ENCODE measurements at places on chromosomes 6 and 20.

DNA sequence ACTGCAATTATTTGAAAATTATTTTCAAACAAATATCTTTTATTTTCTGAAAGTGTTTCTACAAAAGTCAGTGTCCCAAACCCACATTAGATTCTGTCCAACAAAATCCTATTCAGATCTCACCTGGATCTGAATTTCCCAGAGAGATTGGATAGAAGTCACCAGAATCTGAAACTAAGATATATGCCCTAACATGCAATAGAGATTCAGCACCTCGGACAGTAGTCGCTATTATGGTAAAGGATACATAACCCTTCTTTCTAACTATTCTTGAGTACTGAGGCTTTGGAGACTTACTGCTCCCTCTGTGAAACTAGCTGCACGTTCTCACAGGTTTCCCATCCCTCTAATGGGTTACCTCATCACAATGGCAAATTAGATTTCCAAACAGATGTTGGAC, 151.4 kb downstream of the ID4 start:
- peak; percentile 17 for DNase-seq

GRCh38 chr6:105894556-105894955, 191.6 kb upstream of the PRDM1 start:
- no peak for DNase-seq

GRCh38 chr6:38436726-38437465, 202.8 kb downstream of the BTBD9 start:
- no peak for DNase-seq

GRCh38 chr6:119626884-119627619, 277.5 kb upstream of the MAN1A1 start:
- no peak for DNase-seq

DNA sequence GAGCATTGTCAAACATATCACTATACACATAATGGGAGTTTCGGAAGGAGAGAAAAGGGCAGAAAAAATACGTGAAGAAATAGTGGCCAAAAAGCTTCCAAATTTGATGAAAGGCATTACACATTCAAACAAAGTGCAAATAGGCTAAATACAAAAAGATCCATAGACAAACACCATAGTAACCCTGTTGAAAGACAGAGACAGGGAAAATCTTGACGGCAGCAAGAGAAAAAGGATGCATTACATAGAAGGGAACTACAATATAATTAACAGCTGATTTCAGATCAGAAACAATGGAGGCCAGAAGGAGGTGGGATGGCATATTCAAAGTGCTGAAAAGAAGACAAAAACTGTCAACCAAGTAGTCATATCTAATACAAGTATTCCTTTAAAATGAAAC, 170.8 kb downstream of the MRPL14 start:
- no peak for DNase-seq

GRCh38 chr6:4169028-4169789, 33.8 kb upstream of the ECI2 start:
- DNase-seq = no peak

- no peak for DNase-seq
Measured at GRCh38 chr6:40674170-40674569, 87.0 kb upstream of the LRFN2 start.

DNA sequence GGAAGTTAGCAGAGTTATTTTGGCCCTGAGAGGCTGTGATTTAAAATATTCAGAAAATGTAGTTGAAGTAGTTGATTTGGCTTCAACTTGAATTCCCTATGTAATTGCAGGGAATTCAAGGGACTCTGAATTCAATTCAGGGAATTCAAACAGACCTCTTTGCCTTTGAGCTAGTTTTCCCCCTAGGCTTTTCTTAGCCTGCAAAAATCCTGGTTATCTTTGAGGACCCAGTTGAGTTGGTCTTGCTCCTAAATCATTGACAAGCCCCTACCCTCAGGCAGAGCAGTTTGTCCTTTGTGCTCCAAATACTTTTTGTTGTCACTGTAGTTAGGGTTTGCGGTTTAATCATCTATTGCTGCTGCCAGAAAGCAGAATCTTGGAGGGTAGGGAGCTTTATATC, 20.4 kb downstream of the GCNT2 start:
- no peak for DNase-seq

DNA sequence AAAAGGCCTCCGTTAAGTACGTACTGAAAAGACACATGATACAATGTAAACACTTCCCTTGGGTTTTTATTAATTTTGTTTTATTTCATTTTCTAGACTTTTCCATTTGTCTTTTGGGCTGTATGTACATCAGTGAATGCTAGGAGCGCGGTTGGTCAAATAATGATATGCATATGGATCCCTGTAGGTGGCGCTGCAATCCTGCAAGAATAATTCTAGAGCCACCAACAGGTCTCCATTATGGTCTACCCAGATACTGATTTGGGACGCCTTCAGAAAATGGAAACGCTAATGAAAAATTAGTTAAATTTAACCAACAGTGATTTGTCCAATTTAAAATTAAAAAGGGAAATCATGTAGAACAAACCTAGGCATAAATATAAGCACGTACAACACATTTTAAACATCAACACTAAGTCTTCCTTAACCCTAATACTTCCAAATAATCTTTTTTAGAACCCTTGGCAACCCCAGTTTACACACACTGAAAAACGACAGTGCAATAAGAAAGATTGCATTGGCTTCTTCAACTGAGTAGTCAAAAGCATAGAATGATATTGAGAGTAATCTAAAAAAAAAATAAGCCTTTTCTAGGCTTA, 433.5 kb downstream of the RFPL4B start:
- DNase-seq = peak; percentile 72

DNA sequence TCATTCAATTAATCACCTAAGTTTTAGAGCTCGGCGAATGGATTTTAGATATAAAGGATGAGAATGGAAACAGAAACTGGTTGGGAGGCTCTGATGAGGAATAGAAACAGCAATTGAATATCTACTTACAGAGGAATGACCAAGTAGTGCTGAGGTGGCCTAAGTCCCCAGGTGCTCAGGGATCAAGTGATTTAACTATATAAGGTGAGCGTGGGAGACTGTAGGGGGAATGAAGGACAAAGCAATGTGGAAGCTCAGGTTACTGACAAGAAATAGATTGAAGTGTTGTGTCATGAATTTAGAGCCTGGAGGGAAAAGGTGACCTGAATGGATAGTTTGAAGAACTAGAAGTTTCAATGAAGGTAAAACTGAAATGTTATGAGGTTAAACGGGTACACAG, 495.4 kb upstream of the SOX4 start:
- DNase-seq = no peak

GRCh38 chr6:40732878-40733277, 145.7 kb upstream of the LRFN2 start:
- no peak for DNase-seq

- no peak for DNase-seq
Measured at GRCh38 chr6:127843582-127843981, 57.3 kb downstream of the THEMIS start.

DNA sequence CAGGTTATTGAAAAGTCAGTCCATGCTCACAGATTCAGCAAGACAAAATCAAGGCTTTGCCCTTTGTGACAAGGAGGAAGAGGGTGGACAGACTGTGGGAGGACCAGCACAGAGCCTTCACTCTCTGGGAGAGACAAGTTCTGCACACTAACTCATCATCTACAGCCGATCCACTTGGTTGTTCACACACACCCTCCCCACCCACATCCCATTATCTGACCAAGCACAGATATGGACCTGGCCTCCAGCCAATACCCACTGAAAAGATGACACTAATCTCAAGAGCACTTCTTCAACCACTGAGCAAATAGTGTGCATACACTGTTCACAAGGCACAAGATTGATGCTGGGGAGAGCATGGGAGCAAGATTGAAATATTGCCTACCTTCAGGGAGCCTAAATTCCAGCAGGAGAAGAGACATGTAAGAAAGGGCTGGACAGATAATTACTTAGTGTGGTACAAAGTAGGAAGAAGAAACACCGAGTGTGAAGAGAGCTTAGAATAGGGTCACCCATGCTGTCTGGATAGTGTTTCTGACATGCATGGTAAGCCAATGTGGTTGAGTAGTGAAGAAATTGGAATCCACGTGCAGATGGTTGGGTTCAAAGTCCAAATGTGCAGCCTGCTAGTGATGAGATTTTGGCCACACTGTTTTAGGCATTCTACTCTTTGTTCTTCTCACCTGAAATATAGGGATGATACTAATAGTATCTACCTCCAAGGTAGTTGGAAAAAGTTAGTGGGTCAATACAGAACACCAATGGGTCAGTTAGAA, 21.7 kb upstream of the IL17A start:
- no peak for DNase-seq

- DNase-seq = no peak
Measured at GRCh38 chr6:129521946-129522345, 188.0 kb downstream of the ARHGAP18 start.

DNA sequence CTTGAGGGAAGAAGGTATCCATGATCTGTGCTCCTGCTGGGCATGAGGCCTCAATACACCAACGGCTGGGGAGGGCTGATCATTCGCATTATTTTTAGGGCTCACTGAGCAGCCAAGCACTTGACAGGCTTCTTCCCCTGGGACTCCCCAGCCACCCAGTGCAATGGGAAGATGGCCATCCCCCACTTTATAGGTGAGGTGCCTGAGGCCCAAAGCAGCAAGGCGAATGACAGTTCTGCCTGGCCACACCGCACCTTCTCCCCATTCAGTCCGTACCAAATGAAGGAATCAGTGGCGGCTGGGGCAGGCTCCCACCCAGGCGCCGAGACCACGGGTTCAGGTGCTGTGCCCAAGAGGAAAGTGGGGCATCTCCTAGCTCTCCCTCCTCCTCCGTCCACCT, 4.4 kb upstream of the FAM209A start:
- no peak for DNase-seq

DNA sequence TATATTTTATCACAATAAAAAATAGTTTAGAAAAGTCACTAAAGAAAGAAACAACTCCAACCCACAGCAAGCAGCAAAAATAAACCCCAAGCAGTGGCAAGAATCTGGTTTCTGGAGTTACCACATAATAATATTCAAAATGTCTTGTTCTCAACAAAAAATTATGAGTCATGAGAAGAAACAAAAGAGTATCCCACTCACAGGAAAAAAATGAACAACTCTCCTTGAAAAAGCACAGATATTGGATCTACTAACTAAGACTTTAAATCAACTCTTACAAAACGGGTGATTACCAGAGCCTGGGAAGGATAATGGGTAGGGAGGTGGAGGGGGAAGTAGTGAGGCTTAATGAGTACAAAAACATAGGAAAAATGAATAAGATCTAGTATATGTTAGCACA, 425.6 kb downstream of the PLCB1 start:
- DNase-seq = no peak

DNA sequence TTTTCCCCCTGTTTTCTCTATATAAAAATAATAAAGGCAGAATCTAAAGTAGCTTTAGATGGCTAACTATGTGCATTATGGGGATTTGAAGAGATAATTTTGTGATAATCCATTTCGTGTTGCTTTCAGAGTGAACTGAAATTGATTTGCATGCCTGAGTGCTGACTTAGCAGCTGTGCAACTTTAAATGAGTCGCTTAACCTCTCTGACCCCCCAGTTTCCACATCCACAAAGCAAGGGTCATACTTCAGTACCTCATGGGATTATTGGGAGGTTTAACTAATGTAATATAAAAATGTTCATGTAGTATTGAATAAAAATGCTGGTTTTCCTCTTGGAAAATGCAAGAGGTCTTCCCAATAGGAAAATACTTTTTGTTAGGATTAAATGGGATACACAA, 63.8 kb upstream of the FABP7 start:
- DNase-seq = no peak

DNA sequence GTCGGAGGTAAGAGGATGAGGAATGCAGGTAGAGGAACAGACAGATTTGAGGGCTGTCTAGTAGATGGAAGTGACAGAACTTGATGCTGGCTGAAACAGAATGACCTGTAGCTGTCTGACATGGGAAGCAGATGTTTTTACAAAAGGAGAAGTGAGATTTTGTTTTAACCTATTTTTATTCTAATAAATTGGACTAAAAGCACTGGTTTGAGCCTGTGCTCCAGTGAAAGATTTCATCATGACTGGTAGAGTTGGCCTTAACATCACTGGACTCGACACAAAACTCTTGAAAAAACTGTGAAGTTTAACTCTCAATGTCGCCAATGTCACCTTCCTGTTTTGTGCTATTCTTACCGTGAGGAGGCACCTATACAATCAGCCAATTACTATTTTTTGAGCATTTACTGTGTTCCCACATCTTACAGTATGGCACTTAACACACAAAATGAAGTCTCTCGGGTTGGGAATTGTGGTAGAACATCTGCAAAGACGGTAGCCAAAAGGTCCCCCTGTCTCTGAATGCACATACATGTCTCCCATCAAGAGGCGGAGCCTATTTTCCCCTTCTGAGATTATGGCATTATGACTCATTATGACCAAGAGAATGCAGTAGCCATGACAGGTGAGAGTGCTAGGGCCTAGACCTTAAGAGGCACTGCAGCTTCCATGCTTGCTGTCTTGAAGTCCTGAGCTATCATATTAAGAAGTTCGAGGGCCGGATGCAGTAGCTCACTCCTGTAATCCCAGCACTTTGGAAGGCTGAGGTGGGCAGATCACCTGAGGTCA, 93.2 kb downstream of the FOXF2 start:
- no peak for DNase-seq

GRCh38 chr20:10357974-10358373, 76.0 kb downstream of the MKKS start:
- no peak for DNase-seq

DNA sequence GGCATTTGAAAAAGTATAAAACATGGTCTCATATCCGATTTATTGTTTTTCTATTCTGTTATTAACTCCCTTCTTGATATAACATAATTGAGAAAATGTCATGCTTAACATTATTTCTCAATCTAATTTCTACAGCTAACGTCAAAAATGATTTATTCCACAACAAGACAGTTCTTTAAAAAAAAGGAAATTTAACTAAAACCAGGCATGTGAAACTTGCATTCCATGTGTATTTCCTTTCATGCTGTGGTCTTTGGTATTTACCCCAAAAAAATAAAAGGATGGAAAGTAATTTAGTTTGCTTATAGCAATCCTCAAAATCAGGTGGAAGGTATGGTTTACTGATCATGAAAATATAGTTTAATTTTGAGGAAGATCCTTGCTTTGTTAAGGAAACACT, 142.8 kb downstream of the COL21A1 start:
- no peak for DNase-seq

All from HEK293T (cell line).